ENCODE measurements at places on chromosomes 4 and X.

DNA sequence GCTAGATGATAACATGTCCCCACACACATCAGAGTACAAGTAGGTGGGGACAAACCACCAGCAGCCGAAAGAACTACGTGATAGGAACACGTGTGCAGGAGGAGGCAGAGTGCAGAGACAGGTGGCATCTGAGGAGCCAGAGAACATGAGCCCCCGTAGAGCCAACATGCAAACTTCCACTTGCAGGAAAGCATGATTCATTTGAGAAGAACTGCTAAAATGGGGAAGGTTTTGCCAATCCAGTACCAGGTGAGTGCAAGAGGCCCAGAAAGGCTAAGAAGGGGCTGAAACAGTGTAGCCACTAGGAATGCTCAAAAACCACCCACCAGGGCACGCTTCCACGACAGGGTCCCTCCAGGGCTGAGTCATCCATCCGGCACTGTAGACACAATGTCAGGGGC, 149.8 kb upstream of the TENM3 start:
- DNase-seq: no peak

- no peak for DNase-seq
These were observed 90.3 kb downstream of the CXXC4 start for GRCh38 chr4:104404361-104404760.

GRCh38 chr4:176289561-176289960, 20.5 kb upstream of the ASB5 start:
- no peak for DNase-seq

- DNase-seq: no peak
These were observed 11.7 kb downstream of the NSD2 start for GRCh38 chr4:1882850-1883271.

GRCh38 chr4:133058701-133059100, 90.4 kb upstream of the PCDH10 start:
- DNase-seq: no peak

- no peak for DNase-seq
These were observed 672.1 kb upstream of the SLIT2 start for GRCh38 chr4:19579608-19580007.

GRCh38 chrX:115138040-115138439, 51.2 kb upstream of the RBMXL3 start:
- DNase-seq: no peak

GRCh38 chr4:122249357-122249756, 97.2 kb downstream of the BLTP1 start:
- no peak for DNase-seq

GRCh38 chr4:52640808-52641565, 18.1 kb downstream of the USP46 start:
- no peak for DNase-seq

- DNase-seq: no peak
These were observed 1.6 kb downstream of the KCTD8 start for GRCh38 chr4:44446801-44447562.

- DNase-seq: no peak
These were observed 536.3 kb upstream of the HTR2C start for GRCh38 chrX:114047558-114047957.

DNA sequence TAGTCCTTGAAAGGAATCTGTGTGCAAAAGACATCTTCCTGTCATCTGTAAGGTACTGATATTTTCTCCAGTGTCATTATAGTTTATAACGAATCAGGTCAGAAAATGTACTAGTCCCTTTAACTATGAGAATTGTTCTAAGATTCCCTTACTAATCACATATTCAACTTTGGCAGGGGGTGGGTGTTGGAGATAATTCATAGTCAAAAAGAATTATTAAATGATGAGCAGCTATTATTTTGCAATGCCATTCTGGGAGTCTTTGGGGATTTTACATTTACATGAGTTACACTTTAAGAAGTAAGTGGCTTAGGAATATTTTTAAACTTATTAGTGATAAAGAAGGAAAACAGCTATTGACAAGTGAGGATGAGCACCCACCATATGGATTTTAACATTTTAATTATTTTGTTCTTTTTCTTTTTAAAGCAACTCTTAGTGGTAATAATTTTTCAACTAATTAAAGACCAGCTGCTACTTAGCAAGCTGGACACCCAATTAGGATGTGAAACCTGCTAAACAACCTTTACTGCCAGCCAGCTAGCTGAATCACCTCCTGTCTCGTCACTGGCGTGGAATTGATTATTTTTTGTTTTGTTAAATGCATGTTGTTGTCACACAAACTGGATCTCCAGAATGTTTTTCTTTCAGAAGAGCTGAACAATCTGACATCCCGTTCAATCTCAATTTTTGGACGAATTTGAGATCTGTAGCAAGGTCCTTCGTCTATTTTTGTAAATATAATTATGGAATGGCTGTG, 219.2 kb downstream of the ARAP2 start:
- no peak for DNase-seq

- DNase-seq: no peak
These were observed 436.1 kb downstream of the ANKRD50 start for GRCh38 chr4:124276461-124276860.

DNA sequence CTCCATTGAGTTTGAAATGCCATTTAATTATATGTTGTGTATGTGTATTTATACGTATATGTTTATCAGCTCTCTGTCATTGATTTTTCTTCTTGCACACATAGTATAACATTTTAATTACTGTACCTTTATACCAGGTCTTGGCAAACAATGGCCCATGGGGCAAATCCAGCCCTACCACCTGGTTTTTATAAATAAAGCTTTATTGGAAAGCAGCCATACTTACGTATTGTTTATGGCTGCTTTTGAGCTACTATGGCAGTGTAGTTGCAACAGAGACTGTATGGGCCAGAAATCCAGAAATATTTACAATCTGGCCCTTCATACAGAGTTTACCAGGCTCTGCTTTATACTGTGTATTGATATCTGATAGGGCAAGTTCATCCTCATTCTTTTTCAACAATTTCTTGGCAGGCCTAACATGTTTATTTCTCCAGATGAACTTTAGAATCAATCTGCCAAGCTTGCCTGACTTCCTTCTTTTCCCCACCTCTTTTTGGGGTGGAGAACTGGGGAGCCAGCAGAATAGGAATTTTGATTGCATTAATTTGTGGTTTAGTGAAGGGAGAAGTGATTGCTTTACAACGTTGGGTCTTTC, 15.8 kb downstream of the DCUN1D4 start:
- no peak for DNase-seq

DNA sequence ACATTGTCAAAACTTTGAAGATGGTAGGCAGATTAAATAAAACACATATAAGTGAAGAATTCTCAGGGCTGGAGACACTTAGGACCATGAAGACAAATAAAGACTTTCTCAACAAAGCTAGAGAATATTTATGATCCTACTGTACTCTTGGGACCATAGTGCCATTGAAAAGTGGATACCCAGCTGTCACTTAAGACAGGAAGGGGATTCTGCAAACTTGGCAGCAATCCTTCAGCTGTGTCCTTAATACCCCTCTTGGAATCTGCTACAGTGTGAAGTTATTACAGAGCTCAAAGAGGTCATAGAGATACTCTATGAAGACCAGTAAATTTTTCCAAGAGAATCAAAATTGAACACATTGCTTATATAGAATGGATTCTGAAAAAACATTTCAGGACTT, 24.3 kb downstream of the PDE5A start:
- no peak for DNase-seq

DNA sequence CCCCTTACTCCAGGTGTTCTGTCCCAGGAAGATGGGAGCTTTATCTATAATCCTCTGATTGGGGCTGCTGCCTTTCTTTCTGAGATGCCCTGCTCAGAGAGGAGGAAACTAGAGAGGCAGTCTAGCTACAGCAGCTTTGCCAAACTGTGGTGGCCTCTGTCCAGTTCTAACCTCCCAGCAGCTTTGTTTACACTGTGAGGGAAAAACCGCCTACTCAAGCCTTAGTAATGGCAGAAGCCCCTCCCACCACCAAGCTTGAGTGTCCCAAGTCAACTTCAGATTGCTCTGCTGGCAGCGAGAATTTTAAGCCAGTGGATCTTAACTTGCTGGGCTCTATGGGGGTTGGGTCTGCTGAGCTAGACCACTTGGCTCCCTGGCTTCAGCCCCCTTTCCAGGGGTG, 394.9 kb upstream of the PABPC5 start:
- DNase-seq: no peak

GRCh38 chrX:38271154-38271716, 50.6 kb upstream of the SRPX start:
- no peak for DNase-seq

GRCh38 chr4:161321706-161322105, 842.1 kb downstream of the FSTL5 start:
- no peak for DNase-seq

DNA sequence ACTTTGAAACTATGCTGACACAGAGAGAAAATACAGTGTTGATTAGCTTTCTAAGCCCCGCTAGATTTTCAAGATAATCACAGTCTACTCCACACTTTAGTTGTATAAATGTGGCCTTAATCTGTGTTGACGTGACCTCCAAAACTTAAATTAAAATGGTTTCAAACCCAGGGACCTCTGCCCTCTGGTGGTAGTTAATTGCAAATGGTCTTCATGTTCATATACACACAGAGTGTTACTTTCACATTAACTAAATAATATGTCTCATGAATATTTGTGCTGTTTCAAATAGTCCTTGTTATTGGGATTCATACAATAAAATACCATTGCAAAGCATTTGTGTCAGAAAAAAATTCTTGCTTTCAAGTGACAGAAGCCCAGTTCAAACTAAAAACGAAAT, 64.3 kb downstream of the TASL start:
- no peak for DNase-seq

GRCh38 chrX:152220606-152221005, 82.2 kb upstream of the MAGEA10 start:
- no peak for DNase-seq

GRCh38 chr4:81084634-81085033, 54.1 kb downstream of the BMP3 start:
- no peak for DNase-seq

DNA sequence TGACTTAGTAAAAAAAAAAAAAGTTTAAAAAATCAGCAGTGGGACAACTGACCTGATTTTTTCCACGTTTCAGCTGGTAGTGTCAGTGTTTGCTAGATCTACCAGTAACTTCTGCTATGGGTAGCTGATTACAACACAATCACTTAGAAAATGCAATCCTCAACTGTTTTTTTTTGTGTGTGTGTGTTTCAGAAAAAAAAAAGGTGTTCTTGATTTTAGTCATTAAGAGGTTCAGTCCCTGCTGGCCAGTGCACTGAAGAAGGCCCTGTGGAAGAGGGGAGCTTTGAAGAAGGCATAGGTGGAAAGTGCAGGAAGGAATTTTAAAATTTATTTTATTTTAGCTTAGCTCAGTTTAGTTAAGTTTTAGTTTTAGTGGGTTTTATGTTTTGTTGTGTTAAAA, 46.9 kb downstream of the SH2D1A start:
- no peak for DNase-seq

Data from activated T-helper 1 cell treated with Interleukin-2 at 50 U/mL for 16 hours (primary cell).